ENCODE measurements at places on chromosomes 4 and X.

GRCh38 chr4:186704057-186704456 is 19.6 kb downstream of the FAT1 start:
- DNase-seq = no peak

GRCh38 chr4:7194251-7195140 is 2.2 kb downstream of the SORCS2 start:
- DNase-seq = no peak

DNA sequence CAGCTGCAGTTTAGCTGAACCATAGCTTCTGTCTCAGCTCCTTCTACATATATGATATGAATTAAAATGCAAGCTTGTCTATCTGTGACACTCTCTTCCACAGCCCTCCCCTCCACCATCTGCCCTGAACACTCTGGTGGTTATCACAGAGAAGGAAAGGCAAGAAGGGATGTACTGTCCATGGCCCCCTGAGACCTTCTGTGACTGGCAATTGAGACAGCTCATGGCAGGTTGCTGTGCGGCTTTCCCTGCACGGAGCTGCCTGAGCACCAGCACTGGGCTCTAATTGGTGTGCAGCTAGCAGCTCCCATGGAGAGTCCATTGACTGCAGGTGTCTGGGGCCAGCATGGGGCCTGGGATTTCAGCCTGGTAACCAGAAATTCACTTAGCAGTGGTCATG is 109.8 kb upstream of the ANXA3 start:
- no peak for DNase-seq

GRCh38 chrX:16589826-16590225 is 60.1 kb upstream of the S100G start:
- DNase-seq = no peak

- no peak for DNase-seq
These were observed 33.6 kb upstream of the ATP8A1 start for GRCh38 chr4:42690537-42690936.

DNA sequence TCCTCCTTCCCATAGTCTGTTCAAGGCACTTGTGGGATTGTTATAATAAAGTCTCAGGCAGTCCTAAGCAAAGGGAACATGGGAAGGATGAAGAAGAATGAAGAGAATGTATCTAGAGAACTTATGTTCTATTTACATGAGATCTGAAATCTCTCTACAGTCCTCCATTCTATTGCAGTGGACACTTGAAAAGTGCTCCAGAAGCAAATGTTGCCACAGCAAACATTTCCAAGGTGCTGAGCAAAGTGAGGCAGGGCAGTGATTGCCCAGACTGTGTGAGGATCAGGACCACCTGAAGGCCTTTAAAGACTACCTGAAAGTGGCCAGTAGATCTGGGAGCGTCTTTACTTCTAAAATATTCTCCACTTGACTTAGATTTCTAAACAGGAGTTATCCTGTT is 203.5 kb downstream of the RBM46 start:
- DNase-seq = no peak

DNA sequence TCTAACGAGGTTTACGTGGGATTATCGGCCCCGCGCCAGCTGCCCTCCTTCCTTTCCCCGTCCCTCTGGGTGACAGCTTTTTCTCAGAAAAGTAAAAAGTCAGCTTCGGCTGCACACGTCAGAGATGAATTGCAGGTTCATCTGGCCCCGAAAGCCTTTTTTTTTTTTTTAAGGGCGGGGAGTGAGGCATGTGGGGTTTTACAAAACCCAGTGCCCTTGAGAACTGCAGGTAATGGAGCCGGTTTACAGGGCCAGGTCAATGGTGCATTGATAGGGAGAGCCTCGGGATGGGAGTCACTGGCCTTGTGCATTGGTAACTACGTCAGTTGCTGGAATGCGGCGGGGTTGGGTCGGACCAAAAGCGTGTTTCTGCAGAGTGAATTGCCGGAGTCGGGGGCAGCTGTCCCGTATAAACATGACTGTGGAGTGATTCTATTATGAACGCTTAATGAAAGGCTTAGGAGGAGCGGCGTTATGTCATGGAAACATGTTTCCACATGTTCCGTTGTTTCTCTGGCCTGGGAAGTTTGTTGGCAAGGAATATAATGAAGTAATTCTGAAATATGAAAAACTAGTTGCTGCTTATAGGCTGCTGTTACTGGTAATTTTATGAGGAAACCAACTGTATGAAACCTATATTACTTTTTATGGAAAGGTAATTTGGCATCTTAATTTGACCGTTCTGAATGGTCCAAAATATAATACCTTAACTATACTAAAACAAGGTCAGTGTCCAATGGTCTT is 1.1 kb downstream of the HSPA4L start:
- DNase-seq = no peak

DNA sequence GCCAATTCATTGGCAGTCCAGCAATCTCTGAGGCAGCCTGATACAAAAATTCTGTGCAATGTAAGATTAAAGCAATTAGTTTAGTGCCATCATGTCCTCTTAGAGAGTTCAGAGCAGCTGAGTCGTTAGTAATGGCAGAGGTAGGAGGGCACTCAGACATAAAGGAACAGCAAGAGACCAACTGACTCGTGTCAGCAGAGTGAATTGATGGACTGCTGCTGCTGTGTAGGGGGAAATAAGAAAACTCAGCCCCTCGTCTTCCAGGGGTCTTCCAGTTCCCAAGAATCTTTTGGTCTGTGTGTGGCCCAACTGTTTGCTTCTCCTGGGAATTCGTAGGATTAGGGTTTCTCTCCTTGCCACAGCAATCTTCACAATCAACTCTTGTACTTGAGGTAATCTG is 100.9 kb downstream of the TTC29 start:
- no peak for DNase-seq

DNA sequence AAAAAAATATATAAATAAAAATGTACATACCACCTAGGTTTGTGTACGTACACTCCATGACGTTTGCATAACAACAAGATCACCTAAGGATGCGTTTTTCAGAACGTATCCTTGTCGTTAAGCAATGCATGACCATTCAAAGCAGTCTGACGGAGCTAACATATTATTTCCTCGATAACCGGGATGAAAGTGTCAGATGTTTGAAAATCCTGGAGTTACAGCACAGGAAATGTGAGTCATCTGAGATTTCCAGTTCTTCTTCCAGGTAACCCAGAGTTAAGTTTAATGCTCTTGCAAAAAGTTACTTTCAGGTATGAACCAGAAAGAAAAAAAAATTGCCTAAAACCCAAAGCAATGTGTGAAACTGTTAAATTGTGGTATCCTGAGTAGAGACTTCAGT is 107.9 kb downstream of the LDB2 start:
- no peak for DNase-seq

- no peak for DNase-seq
These were observed 228.4 kb downstream of the SPRY1 start for GRCh38 chr4:123624959-123625358.

- no peak for DNase-seq
These were observed 238.8 kb downstream of the MGST2 start for GRCh38 chr4:139904406-139904805.

GRCh38 chr4:31086756-31087330 is 366.7 kb downstream of the PCDH7 start:
- DNase-seq = no peak

- peak; percentile 13 for DNase-seq
These were observed 723 bp downstream of the TMEM192 start for GRCh38 chr4:165111906-165112367.

GRCh38 chrX:150314186-150314585 is 48.9 kb upstream of the MAMLD1 start:
- no peak for DNase-seq

- no peak for DNase-seq
These were observed 305.3 kb downstream of the PRR32 start for GRCh38 chrX:127124871-127125270.

DNA sequence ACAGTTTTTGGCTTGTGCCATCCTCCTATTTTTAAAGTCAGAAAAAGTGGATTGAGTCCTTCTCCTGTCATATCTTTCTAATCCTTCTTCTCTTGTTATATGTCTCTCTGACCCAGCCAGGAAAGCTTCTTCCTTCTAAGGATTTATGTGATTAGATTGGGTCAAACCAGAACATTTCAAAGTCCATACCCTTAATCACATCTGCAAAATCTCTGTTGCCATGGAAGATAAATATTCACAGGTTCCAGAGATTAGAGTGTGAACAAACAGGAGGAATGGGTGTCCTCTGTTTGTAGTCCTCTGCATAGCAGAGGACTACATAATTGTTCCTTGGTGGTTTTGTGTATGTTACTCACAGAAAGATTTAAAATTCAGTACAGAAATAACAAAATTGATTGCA is 421.2 kb downstream of the EPHA5 start:
- no peak for DNase-seq

- DNase-seq = no peak
These were observed 102.9 kb downstream of the CLCN4 start for GRCh38 chrX:10259716-10260115.

GRCh38 chrX:18885328-18886004 is 98.4 kb downstream of the PHKA2 start:
- DNase-seq = no peak

- no peak for DNase-seq
These were observed 2.0 kb downstream of the TRAPPC2 start for GRCh38 chrX:13732246-13733067.

Measured in LNCaP clone FGC (cell line).